Activated CD8-positive, alpha-beta memory T cell treated with anti-CD3 and anti-CD28 coated beads for 48 hours (primary cell): ENCODE measurements at places on chromosomes 4 and X.
A peak's percentile ranks its signal among the peaks of the same experiment; 100 is the strongest.

DNA sequence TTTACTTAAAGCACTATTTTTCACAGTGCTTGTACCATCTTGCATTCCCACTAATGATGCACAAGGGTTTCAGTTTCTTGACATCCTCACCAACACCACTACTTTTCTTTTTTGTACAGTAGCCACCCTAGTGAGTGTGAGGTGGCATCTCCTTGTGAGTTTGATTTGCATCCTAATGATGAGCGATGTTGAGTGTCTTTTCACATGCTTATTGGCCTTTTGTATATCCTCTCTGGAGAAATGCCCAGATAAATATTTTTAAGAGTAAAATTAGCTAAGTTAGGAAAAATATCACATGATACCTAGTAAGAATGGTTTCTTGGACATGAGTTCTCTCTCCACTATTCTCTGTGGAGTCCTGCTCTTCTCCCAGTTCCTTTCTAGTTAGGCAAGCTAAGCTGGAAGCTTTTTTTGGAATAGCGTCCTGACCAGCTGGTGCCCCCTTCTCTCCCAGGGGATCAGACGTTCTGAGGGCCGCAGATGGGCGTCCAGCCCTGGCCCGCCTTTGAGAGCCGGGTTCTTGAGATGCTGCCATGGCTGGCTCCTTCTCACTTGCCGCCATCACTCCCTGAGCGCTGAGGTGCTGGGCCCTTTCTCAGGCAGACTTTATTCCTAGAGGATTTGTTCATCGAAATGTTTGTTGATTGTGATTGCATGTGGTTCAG lies 132.1 kb downstream of the ARHGAP10 start:
- DNase-seq = no peak

DNA sequence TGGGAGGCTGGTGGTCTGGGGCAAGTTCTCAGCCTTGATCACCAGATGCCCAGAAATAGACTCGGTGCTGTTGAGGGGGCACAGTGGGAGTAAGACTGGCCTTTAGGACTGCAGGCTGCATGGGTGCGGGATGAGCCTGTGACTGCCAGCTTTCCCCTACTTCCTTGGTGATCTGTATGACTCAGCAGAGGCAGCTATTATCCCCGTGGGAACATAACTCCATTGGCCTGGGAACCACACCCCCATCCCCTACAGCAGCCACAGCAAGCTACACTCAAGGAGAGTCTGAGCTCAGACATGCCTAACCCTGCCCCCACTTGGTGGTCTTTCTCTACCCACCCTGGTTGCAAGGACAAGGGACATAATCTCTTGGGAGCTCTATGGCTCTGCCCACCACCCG lies 20.6 kb downstream of the CLIC2 start:
- DNase-seq = no peak

GRCh38 chrX:110407910-110408545 lies 49.4 kb downstream of the RTL9 start:
- peak; percentile 8 for DNase-seq

DNA sequence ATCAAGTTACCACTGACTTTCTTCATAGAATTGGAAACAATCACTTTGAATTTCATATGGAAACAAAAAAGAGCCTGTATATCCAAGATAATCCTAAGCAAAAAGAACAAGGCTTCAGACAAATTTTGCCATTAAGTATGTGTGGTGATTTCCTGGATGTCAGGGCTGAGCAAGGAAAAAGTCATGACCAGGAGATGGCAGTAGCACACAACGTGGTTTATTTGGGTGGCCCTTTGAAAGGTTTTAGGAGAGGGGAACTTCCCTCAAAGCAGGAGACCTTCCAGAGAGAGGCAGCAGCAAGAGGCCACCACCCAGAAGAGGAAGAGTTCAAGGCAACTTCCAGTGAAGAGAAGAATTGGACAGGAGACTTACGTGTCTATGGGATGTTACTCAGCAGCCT lies 18.1 kb upstream of the ZXDB start:
- no peak for DNase-seq

DNA sequence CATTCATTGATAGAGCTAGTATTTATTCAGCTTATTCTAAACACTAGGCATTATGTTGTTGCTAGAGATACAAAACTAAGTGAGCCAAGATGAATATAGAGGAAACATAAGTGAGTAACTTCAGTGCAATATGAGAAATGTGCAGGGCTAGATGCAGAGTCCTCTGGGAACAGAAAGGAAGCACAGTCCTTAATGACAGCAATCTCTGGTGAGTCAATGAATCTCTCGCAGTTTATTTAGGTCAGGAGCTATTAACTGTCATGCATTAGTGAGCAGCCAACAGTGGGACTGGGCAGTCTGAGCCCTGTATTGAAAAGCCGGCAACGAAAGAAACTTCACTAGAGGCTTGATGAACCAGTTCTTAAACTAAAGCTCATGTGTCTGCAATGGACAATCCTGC lies 598.1 kb upstream of the MAGEB2 start:
- no peak for DNase-seq

- no peak for DNase-seq
Measured at GRCh38 chr4:3572363-3572762, 40.1 kb upstream of the LRPAP1 start.

DNA sequence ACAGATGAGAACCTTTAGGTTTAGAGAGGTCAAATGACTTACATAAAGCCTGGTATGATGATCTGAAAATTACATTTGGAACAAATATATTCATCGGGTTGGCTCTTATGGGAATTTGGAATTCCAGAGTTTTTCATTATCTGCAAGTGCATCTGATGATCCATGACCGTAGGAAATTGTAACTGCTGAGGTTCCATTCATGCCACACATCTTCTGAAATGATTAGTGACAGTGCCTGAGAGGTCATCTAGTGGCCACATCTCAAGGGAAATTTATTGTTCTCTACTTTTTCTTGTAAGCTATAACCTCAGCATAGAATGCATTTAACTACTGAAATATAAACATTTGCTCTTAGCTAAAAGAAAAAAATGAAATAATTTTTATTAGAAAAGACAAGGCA lies 105.8 kb upstream of the NWD2 start:
- no peak for DNase-seq

DNA sequence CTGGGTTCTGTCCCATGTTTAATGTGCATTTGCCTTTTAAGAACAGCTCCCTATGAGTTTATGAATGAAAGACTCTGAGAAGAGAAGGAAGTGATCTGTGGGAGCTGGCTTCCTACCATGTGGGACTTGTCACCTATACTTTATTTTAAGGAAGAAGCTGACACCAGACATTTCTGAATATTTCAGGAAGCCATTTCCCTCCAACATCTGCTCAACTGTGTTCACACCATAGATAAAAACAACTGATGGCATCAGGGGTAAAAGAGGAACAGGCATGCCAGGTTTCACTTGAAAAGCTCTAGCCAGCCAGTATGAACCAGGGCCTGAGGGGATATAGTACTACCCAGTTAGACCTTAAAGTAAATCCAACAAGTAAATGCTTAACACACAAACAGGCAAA lies 116.0 kb downstream of the COL4A6 start:
- no peak for DNase-seq

GRCh38 chr4:133263104-133263503 lies 114.0 kb downstream of the PCDH10 start:
- DNase-seq = no peak

DNA sequence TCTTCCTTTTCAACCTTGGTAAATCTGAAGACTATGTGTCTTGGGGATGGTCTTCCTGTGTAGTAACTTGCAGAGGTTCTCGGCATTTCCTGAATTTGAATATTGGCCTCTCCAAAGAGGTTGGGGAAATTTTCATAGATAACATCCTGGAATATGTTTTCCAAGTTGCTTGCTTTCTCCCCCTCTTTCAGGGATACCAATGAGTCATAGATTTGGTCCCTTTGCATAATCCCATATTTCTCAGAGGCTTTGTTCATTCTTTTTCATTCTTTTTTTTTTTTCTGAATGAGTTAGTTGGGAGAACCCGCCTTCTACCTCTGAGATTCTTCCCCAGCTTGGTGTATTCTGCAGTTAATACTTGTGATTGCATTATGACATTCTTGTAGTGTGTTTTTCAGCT lies 549.2 kb upstream of the AMOT start:
- no peak for DNase-seq

GRCh38 chr4:73181231-73181630 lies 77.4 kb downstream of the ANKRD17 start:
- no peak for DNase-seq

- DNase-seq = no peak
Measured at GRCh38 chrX:57977992-57978391, 67.7 kb upstream of the ZXDA start.

- no peak for DNase-seq
Measured at GRCh38 chr4:94274912-94275311, 67.2 kb downstream of the SMARCAD1 start.

DNA sequence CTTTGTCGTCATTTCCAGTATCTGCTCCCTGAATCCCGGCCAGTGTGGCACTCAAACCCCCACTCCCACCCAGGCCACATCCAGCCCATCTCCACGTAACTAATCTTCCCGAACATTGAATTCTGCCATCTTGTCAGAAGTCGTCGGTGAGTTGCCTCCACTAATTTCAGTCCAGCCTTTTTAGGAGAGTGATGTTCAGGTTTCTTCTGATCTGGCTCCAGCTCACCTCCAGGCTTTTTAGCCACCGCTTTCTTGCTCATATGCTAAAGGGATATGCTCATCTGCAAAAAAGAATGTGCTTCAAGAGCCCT lies 1.3 kb downstream of the TMEM165 start:
- no peak for DNase-seq

DNA sequence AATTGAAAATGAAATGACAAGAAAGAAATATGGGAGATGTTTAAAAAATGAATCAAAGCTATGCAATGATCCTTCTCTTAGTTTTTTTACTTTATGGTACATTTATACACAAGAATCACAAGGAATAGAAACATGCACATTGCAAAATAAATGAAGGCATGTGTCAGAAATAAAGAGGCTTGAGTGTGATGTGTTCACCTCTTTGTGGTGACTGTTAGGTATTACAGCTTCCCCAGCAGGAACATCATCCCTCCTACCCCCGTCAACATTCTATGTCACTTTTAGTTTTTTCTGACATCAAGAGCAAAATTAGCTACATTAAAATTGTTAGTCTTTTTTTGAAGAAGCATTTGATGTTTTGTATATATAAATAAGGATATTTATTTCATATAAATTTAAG lies 214.8 kb downstream of the SLC4A4 start:
- DNase-seq = no peak

DNA sequence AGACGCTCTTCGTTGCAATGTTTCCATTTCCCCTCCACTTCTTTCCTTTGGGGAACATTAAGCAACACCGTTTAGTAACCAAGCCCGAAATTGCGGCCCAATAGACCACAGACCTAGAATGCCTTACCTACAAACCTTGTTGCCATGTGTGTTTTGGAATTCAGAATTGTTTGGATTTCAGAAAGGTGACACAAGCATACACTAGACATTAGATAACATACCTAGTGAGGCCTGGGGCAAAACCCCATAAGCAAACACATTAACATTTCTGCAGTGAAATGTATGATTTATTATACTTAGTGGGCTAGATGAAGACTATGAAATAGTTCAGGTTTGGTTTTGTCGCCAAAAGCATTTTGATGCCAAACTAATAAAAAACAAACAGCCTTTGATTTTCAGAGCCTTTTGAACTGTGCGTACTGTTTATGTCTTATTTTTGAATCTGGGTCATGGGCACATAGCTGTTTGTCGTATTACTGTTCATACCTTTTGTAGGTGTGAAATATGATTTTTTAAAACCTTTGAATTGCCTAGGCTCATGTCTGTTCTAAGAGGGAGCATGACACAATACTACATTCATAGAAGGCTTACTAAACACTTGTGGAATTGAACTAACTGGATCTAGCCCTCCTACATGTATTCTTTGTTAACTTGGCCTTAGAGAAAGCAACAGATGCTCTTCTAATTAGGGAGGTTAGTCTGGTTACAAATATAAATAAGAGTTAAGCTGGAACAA lies 88.6 kb upstream of the TMEM164 start:
- no peak for DNase-seq

GRCh38 chrX:22057667-22058066 lies 25.5 kb downstream of the PHEX start:
- no peak for DNase-seq

- no peak for DNase-seq
Measured at GRCh38 chrX:120739300-120739699, 109.4 kb upstream of the C1GALT1C1 start.

GRCh38 chr4:12679217-12679616 lies 804.9 kb downstream of the RAB28 start:
- DNase-seq = no peak

DNA sequence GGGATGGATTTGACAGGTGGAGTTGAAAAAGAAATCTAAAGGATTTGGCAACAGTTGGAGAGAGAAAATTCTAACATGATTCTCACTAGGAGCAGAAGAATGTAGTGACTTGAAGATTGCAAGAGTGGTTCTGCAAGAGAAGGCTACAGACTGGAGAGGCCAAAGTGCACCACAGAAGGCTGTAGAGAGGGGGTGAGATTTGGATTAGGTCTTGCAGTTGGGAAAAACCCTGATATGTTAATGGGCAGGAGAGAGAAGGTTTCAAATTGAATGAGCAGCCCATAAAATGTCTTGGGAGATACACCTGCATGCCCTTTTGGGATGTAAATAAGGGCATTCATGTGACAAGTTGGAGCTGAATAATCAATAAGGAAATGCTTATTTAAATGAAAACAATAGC lies 14.7 kb upstream of the VEGFD start:
- no peak for DNase-seq

- DNase-seq = peak; percentile 80
Measured at GRCh38 chrX:20266810-20267606, at the start of gene RPS6KA3. Gene RPS6KA3, minus strand, starts transcription at chrX:20266909. Its CDS starts 277 bp downstream, at chrX:20266632.

DNA sequence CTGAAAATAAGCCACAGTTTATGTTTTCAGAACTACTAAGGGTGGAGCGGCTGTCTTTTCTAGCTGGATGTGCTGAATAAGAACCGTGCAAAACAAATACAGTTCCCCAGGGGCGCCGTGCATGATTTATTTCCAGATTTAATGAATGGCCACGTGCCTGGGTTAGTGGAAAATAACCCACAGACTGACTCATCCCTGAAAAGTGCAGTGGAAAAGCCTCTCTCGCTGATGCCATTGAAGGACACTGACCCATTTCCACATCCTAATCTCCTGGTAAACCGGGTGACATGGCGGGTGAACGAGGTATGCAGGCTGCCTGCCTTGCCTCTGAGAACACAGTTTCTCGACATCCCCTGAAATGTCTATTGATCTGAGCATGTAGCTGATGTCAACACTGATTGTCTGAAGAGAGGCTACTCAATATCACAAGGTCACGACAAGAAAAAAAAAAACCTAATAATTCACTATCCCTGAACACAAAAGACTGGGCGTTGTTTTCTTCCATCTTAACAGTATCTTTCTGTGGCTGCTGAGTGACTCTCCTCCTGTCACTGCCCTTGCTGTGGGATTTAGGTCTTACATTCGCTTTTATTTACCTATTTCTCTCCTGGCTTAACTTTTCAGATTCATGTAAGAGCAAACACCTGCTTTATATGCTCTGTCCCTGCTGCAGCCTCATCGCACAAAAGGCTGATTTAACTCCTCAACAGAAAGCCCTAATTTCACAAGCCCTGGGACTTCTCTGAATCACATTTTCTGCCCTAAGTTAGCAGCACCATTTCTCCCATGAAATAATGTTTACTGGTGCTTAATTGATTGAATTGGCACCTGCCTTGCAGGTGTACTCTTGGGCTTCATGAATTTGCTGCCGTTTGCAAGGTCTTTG lies 76.9 kb upstream of the SCOC start:
- no peak for DNase-seq

- no peak for DNase-seq
Measured at GRCh38 chr4:102723511-102723910, 37.3 kb downstream of the MANBA start.

- no peak for DNase-seq
Measured at GRCh38 chrX:115709039-115709438, 148.1 kb downstream of the PLS3 start.

GRCh38 chr4:186932631-186933187 lies 209.1 kb upstream of the FAT1 start:
- DNase-seq = no peak

- no peak for DNase-seq
Measured at GRCh38 chr4:156102411-156102810, 148.7 kb upstream of the CTSO start.
